Activated CD4-positive, alpha-beta T cell treated with anti-CD3 and anti-CD28 coated beads, Interleukin-2, Interleukin-6, amounts not matched to agents 100 ng/mL and 50 ng/mL, durations not matched to agents 16 hours and 8 hours (primary cell): ENCODE measurements at places on chromosomes 5 and 9.
A peak's percentile ranks its signal among the peaks of the same experiment; 100 is the strongest.

DNA sequence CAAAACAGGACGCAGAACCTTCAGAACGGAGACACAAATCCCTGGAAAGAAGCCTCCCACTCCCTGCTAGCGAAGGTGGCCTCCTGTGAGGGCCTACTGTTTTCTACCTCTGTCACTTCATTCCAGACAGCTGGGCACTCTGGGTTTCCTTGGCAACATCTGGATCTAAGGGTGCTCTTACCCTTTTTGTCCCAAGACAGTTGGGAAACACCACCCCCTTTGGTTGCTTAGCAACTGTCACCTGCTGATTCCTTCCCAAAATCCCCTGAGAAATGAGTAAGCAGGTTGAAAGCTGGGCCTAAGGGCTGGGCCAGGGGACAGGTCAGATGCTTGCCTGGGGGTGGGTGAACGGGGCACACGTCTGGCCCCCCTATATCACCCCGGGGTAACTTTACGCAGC is 29.4 kb downstream of the NANS start:
- DNase-seq = no peak

DNA sequence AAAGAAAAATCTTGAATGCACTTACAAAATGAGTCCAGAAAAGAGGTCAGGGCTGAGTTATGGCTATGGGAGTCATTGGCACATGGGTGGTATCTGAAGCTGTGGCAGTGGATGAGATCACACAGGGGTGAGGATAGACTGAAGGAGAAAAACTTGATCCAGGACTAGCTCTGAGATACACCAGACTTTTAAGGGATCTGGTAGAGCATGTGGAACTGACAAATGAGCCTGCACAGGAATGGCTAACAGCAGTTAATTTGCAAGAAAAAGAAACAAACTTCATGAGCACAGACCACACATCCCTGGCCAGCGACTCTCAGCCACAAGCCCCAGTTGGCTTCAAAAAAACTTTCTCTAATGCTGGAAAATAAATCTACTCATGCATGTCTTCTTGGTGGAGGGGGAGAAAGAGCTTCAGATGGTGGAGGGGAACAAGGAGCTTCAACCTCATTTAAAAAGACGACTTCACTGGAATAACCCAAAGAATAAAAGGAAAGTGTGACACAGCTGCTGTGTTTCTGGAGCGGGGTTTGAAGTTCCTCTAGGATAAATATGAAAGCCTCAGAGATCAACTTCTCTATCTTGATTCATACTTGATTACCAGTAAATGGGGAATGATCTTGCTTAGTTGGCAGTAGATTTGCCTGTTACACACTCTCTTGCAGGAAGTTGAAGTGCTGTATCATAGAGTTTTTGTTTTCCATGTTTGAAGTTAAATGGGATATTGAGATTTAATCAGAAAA is 33.6 kb downstream of the TNFAIP8 start:
- DNase-seq = no peak

GRCh38 chr5:103617913-103618312 is 55.3 kb upstream of the NUDT12 start:
- no peak for DNase-seq

- DNase-seq = peak; percentile 68
Measured at GRCh38 chr5:176901260-176902101, 2.3 kb upstream of the HK3 start.

DNA sequence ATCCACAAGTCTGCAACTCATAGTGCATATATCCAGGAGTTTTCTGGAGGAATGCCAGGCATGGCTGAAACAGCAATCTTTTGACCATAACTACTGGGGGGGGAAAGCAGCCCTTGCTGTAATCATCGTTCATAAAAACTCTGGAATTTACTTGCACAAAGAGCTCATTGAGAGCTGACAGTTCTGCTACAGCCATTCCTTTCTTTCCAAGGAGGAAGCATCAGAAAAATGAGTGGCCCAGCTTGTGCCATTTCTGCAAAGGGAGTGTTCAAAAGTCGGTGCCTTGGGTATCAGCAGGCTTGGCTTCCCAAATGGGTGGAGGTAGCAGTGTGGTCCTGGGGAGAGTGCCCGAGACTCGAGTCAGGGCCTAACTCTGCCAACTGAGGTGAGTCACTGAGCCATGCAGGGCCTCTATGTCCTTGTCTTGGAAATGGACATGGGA is 101.5 kb downstream of the GCNT1 start:
- DNase-seq = no peak

GRCh38 chr5:134949316-134949715 is 18.4 kb upstream of the CATSPER3 start:
- DNase-seq = no peak

DNA sequence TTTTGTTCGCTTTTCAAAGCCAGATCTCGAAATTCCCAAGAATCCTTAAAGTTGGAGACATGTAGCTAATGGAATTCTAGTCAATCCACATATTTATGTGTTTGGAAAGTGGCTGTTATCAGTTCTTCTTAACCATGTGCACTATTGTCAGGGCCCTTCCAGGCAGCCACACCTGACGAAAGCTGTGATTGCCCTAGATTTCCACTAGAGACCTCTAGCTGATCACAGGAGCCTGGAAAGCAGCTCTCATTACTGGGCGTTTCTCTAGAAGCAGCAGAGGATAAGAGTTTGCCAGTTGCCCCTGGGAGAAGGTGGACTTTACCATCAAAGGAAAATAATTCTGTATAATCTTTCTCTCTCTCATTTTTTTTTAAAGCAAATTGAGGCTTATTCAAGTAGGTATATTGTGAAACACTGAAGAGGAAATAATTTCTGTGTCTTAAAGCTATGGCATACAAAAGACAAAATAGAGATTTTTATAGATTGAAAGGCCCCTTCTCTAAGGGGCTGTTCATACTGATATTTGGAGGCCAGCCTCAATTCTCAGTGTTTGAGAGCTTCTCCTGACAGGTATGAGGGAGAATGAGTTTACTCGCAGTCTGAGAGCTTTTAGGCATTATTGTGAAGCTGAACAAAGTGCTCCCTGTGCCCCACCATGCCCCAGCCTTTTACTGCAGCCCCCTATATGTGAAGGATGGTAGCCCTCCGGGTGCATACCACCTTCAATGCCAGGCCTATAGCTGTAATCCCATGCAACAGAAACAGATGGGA is 405.4 kb upstream of the ACTBL2 start:
- DNase-seq = peak; percentile 3

DNA sequence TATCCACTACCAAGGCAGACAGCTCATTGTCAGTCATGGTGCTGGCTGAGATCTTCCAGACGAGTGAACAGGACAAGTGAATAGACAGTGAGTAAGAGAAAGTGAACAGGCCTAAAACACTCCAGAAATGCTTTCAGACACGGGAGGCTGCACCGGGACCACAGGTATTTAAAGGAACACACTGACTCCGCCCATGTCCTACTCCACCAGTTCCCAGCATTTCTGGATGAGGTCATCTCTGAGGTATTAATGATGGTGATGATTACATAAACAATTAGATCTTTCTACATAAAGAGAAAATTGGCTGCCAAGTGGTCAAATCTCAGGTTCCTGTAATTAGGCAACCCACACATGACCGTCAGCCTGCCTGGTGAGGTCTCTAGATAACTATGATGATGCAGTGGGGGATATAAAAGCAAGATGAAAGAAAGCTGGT is at the start of gene ACTBL2:
Gene ACTBL2, minus strand, starts transcription at position 141 of the 436 bp plus-strand sequence. Its CDS starts 104 bp downstream, at position 37.
- DNase-seq = no peak

DNA sequence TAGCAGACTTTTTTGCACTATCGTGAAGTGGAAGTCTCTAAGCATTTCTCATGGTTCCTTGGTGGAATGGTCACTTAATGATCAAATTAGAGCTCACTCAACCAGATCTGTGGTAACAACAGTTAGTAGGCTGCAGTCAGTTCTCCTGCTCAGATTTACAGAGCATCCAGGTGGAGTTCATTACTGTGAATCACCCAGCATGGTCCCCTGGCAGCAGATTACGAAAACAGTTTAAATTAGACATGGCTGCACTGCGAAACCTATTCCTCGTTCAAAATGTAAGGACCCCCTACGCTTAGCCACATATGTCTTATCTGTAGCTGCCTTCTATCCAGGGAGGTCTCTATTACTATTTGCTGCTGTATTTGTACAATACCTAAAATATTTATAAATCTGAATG is 823.6 kb upstream of the ARRDC3 start:
- no peak for DNase-seq

- no peak for DNase-seq
Measured at GRCh38 chr5:143447983-143448382, 44.5 kb upstream of the NR3C1 start.

- no peak for DNase-seq
Measured at GRCh38 chr9:23375511-23375910, 450.5 kb downstream of the ELAVL2 start.

DNA sequence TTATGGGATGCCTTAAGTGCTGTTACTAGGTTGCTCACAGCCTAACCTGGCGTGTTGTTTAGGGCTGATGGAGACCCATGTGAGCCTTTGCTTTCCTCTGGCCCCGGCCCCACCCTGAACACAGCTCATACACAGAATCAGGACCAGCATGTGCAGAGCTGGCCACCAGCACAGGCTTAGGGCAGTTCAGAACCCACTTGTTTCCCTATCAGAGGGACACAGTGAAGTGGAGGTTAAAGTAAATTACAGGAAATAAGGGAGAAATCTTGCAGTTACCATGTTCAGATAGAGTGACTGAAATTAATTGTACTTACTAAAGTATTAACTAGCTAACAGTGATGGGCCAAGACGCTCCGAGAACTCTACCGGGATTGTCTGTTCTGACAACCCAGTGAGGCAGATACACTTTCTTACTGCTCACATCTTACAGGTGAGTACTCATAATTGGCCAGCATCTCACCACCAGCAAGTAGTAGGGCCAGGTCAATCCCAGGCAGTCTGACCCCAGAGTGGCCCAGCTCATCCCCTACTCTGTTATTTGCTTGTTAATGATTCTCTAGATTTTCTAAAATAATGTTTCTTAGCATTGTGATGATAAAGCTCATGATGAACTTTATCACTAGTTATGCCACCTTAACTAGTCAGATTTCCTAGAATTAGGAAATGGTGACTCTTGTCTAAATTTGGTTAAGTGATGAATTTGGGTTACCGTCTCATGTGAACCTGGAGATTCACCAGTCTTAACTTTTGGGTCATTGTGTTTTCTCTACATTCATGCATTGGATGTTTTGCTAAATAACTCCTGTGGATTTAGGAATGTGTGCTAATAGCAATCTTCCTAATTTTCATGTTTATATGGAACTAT is 15.4 kb downstream of the CCT5 start:
- no peak for DNase-seq

DNA sequence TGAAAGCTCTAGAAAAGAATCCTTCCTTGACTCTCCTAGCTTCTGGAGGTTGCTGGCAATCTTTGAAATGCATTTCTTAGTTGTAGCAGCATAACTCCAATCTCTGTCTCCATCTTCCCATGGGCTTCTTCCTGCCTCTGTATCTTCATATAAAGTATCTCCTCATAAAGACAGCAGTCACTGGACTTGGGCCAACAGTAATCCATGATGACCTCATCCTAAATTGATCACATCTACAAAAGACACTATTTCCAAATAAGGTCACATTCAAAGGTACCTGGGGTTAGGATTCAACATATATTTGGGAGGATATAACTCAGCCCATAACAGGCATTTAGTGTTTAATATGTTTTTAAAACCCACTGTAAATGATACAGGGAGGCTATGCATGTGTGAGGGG is 123.3 kb downstream of the MLLT3 start:
- no peak for DNase-seq

DNA sequence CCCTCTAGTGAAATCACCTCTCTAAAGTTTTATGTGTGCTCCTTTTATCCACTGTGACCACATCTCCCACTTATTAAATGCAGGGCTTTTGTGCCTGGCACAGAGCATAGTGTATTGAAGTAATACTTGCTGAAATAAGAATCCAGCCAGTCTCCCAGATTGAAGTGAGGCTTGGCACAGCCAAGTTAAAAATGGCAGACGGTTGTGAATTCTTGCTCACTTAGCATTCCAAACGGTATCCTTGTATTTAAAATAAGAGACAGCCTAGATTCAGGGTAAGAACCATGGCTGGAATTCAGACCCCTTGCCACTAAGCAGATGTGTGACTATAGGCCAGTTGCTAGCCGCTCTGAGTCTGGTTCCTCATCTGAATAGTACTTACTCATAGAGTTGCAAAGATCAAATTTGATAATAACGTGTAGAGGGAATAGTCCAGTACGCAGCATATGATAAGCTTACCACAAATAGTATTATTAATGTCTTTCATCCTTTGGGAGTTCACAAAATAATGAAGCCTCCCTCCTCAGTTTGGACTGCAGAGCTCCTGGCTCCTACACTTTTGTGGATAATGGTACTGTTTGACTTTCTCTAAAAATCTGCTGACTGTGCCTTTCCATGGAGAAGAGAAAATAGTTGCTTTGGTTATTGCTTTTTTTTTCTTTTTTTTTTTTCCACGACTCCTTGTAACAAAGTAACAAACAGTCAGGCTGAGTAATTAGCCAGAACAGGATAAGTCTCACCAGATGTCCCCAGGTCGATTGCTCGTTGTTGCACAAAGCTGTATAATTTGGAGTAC is 51.5 kb downstream of the FGF1 start:
- DNase-seq = no peak
